ENCODE measurements at places on chromosomes 1 and 21.

DNA sequence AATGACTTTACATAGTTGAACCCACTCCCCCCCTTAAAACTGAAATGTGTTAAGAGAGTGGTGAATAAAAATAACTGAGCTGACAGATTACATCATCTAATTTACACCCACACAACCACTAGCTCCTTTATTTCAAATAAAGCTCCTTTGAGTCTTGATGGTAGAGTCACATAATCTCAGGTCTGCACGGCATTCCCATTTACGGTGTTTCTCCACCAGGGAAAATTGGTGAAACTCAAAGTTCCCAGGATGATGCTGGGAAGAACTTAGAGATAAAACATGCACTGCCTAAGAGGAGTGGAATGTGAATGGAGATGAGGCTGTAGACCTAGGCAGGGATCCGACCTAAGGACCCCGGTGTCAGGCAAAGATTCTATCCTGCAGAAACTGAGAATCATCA lies 727.8 kb upstream of the ADAMTS5 start:
- DNase-seq = no peak

DNA sequence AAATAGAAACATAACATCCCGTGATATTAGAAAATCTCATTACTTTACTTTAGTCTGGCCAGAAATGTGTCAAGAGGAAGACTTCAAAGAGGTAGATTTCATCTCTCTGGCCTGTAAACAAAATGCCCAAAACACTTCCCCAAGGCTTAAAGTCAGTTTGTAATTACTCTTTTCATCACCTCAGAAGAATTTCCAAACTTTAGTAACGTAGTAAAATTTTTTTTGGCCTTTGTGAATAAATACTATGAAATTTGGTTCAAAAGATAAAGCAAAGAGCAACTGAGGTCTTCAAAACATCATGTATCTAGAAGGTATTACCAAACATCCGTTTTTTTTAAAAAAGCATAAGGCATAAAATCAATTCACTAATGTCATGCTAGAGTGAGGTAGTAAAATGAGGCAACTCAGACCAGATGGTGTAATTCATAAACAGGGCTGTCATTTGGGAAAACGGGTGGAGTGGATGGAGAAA lies 51.4 kb downstream of the LEPR start:
- no peak for DNase-seq

GRCh38 chr1:74396933-74397332 lies 115.5 kb downstream of the LRRC53 start:
- no peak for DNase-seq

DNA sequence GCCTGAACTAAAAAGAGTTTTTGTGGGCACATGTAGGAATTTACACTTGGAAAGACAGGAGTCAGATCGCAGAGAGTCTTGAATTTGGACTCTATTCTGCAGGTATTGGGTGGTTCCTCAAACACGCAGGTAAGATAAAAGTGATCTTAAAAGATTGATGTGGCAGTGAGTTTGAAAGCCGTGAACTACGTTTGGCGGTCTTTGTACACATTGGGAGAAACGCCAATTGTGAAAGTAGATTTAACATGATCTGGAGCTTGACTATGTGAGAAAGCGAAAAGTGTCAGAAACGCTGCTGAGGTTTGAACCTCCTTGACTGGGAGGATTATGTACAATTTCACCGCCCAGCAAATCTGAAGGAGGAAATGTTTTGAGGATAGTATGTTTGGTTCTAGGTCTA lies 1.5 kb upstream of the PPP2R5A start:
- no peak for DNase-seq

DNA sequence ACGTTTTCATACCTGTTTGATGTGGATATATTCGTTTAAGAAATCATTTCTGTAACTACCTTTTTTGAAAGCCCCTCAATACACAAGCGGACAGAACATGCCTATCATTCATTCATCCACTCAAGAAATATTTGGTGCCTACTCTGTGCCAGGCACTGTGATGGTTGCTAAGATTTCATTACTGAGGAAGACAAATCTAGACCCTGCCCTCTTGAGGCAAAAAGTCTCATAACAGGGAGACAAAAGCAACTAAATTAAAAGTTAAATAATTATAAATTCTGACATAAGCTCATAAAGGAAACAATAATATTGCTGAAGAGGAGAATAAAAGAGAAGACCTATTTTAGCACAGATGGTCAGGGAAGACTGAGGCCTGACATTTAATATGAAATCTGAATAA lies 203.5 kb upstream of the ZNHIT6 start:
- no peak for DNase-seq

- no peak for DNase-seq
Observed at GRCh38 chr1:63903947-63904610, 130.3 kb downstream of the ROR1 start.
